ENCODE measurements at places on chromosomes 11 and 22. TPM values are rescaled to one million over a fixed set of nuclear protein-coding genes. Genes with fewer than 3 reads are reported as not detected.

The LINC01488 gene
- 0.09 TPM for total RNA-seq

DNA sequence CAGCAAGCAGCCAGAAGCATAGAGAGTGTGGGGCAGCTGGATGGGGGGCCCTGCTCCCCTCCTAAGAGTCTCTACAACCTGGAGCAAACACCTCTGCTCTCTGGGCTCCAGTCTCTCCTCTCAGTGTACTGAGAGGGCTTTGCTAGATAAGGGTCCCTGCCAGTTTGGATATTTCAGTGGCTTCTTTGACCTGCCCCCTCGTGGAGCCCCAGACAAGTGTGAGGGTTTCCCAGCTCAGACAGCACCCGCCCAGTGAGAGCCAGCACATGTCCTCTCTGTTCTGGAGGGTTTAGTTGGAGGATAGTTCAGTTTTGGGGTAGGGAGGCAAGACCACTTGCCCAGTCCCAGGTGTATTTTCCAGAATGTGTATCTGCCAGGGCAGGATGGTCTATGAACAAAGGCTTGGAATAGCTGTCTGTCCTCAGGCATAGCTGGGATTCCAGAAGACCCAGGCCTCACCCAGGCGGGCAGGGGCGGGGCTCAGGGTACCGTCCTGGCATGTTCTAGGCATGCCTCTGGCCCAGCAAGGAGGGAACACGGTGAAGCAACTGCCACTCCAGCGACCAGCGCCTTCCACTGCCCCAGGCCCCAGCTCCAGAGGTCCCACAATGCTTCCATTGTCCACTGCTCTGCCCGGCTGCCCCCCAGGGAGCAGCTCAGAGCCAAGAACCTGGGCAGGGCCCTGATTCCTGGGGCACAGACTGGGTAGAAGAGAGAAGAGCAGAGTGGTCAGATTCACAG lies 7.5 kb upstream of the MICALL1 start:
- DNase-seq, result no peak

DNA sequence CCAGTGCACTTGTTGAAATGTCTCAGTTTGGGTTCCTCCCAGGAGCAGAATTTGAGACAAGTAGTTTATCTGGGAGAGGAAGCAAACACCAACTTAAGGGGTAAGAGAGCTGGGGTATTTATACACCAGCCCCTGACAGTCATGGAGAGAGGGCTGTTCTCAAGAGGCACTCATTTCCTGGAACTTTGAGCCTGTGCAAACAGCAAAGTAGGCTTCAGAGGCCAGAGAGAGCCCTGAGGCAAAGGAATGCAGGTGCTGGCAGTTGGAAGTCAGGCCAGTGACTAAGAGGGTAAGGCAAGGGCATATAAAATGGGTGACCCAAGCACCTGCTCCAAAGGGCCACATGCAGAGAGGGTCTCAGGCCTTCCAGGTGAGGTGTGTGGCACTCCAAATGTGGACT lies 16.1 kb downstream of the MS4A18 start:
- no peak for DNase-seq

GRCh38 chr11:120268686-120269085 lies 28.7 kb downstream of the POU2F3 start:
- no peak for DNase-seq

DNA sequence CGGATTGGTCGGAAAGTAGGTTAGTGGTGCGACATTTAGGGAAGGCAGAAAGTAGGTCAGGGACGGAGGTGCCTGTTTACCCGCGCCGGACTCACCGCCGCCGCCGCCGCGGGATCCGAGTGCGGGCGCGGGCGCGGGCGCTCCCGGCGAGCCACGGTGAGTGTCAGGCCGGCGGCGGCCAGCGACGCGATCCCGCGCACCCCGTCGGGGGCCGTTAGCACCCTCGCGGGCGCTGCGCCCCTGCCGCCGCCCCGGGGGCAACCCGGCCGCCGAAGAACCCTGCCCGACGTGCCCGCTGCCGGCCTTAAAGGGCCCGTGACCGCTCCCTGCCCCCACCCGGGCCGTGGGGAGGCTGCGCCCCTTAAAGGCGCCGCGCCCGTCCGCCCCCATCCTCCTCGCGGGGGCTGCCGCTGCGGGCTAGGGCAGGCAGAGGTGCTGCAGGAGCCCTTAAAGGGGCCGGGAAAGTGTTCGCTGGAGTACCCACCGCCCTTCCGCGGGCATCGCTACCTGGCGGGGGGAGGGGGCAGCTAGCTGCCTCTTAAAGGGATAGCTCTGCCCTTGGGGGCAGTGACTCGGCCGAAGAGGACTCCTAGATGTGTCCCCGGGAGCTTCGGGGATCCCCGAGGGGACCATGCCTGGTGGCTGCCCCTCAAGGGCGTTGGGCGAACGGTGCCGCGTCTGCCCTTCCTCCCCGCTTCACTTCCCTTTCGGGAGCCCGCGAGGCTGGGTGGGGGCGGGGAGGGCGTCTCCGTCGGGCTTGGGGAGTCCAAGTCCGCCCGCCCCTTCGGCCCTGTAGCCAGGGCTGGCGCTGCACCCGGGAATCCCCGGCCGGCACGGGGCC lies at the start of gene BMAL1:
Gene BMAL1, plus strand, starts transcription at position 23 of the 841 bp plus-strand sequence. CDS start 76,519 bp downstream, outside the sequence.
- DNase-seq, result peak; percentile 50

GRCh38 chr11:20873054-20873453 lies 203.7 kb downstream of the NELL1 start:
- peak; percentile 79 for DNase-seq

The MOV10L1 gene
- total RNA-seq, result not detected

The TRIM29 gene
- total RNA-seq, result 0.11 TPM

The SLC5A4 gene
- total RNA-seq, result 0.06 TPM

DNA sequence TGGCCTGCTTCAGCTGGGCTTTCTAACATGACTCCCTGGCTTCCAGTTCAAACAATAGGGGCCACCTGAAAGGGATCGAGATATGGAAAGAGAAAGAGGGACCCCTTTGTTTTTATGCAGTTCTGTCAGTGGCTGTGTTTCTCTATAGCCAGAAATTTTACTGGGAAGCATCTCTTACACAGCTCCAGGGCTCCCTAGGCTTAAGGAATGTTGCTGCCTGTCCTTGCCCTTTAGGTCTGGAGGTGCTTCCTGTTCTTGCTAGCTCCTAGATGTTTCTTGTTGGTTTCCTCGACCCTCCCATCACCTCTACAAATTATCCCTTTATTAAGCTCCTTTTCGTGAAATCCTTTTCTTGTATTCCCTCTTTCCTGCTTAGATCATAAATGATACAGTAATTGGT lies 21.8 kb upstream of the OR56A1 start:
- DNase-seq, result peak; percentile 3

GRCh38 chr11:112513417-112513816 lies 252.8 kb upstream of the PLET1 start:
- no peak for DNase-seq

The GAL3ST1 gene
- 10.1 TPM for total RNA-seq

DNA sequence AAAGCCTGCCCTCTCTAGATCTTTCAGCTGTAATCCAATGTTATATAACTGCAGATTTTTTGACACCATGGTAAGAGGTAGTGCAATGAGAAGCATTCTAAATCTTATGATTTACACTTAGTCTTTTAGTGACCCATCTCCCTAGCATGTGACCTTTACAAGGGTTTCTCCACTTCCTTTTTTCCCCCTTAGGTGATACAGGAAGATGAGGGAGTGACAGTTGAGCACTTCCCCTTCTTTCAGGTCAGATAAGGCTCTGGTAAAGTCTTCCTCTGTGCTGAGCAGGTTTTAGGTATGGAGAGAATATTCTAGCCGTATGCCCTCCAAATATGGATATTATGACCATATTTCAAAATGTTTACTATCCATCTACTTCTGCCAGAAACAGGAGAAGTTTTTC lies 753.6 kb downstream of the JRKL start:
- DNase-seq, result no peak

DNA sequence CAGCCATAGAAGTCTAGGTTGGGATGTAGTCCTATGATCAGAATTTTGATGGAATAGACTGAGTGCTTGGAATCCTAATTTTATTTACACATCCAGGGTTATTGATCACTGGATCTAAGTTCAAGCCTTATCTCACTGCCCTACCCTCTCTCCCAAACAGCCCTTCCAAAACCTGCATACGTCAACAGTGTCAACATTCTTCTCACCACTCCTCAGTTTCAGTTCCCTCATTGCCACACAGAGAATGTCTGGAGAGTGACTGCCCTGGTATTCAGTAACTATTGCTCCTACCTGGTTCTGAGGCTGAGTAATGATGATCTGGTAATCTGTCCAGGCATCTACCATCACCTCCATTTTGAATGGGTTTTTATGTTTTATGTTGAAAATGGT lies 60.0 kb downstream of the GLYATL1 start:
- no peak for DNase-seq

GRCh38 chr11:40606800-40607199 lies 852.7 kb downstream of the LRRC4C start:
- no peak for DNase-seq

DNA sequence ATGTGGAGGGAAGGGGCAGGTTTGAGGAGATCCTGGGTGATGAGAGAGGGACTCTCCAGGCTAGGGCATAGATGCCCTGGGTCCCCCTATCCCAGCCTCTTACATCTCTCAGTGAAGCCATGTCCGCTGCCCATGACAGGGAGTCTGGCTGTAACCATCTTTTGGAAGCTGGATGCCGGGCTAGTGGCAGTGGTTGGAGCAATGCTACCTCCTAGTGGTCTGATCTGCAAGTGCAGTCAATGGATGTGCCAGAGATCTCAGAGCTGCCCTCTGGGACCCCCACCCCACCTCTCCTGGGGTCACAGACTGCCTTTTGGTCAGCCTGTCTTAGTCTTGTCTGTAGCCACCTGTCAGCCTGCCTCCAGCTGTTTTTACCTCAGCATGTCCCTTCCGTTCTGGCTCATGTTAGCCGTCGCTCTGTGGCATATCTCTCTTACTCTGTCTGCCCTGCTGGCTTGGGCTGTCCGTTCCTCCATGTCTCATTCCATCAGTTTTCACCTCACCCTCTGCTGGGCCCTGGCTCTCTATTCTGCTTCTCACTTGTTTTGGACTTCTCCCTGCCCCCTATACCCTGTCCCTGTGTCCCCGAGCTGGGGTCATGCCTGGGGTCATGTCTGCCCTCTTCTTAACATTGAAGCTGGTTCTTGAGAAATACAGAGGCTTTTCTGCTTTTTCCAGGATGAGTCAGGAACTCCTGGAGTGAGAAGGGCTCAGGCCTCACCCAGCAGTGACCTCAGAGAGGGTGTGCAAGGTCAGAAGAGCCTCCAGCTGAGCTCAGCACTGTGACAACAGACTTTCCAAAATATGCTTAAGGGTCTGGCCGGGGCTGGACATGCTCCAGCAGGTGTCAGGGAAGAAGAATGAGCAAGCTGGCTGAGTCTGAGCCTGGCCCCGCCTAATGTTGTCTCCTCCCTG lies 52.0 kb upstream of the THY1 start:
- peak; percentile 86 for DNase-seq

The GAL gene
- total RNA-seq, result 1.7 TPM

GRCh38 chr22:47369020-47369419 lies 606.6 kb downstream of the TBC1D22A start:
- no peak for DNase-seq

The MB gene
- 0.53 TPM for total RNA-seq

The ARFGAP3 gene
- 53.9 TPM for total RNA-seq

DNA sequence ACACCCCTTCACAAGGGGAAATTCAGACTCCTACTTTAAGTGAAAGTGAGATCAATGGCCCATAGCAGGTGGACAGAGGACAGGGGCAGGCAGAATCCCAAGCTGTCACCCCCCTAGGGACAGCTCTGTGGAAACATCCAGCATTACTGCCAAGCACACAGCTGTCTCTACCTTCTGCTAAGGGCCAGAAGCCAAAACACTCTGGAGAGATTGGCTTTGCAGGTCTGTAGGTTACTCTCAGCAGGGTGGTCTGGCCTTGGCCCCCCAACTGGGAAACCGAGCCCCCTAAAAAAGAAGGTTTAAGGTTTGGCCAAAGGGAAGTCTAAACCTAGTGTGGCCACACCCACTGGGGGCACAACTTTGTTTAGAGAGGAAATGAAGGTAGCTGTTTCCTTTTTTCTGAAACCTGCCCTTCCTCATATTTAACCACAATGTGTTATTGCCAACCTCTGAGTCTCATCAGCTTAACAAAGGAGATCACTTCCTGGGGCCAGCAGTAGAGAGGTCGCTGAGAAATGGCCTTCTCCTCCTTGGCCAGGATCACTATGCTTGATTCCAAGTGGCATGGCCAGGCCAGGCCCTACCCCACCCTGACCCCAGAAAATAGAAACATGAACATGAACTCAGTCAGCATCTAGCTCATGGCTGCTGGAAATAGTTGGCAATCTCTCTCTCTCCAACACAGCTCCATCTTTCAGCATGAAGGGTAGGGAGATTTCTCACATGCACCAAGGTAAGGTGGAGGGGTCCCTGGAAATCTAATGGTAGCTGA lies 25.9 kb upstream of the SCARF2 start:
- no peak for DNase-seq

The TMPRSS5 gene
- not detected for total RNA-seq

GRCh38 chr11:69205743-69206612 lies 50.2 kb downstream of the SMIM38 start:
- no peak for DNase-seq

- peak; percentile 65 for DNase-seq
Observed at GRCh38 chr22:27682437-27682836, 119.1 kb downstream of the MN1 start.

GRCh38 chr22:50084080-50084477 lies 1.1 kb downstream of the MLC1 start:
- no peak for DNase-seq

DNA sequence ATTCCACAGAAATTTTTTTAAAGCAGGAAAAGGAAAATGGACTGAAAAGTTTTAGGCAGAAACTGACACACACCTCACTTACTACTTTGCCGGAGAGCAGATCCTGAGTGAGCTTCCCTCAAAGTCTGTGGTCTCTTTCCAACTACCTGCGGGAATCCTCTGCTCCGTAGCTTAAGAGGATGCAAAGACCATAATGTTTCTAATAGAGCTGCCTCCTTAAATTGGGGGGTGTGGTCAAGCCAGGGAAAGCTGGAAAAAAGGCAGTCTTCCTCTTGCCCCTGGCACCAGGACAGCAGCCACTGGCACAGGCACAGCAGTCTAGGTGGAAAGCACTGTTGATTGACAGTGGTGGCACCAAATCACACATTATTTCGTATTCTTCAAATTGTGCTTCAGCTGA lies at the start of gene ETS1:
Gene ETS1, minus strand, starts transcription at position 144 of the 400 bp plus-strand sequence. CDS start 14,428 bp downstream, outside the sequence.
- DNase-seq, result peak; percentile 49

- DNase-seq, result no peak
Observed at GRCh38 chr11:132228746-132229325, 858.4 kb downstream of the NTM start.

DNA sequence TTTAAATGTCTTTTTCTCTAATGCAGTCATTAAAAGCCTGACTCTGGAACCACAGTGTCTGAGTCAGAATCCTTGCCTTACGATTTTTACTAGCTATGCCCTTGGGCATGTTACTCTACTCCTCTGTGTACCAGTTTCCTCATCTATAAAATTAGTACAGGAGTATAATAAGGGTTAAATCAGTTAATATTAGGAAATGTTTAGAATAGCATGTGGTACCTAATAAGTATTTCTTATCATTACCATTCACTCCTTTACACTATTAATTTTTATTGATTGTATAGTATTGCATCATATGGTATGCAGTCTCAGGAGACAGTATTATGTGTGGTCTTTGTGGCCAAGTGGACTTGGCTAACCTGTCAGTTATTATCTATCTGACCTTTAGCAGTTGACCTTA lies 68.2 kb downstream of the METTL15 start:
- DNase-seq, result no peak

The UPK3A gene
- 0.50 TPM for total RNA-seq

The AQP11 gene
- total RNA-seq, result 1.1 TPM

- DNase-seq, result no peak
Observed at GRCh38 chr22:43550024-43550620, 138.3 kb downstream of the MPPED1 start.

- DNase-seq, result no peak
Observed at GRCh38 chr11:110112457-110112856, 19.3 kb downstream of the ZC3H12C start.

GRCh38 chr11:131885431-131885830 lies 515.0 kb downstream of the NTM start:
- DNase-seq, result no peak
